ENCODE measurements at places on chromosomes 11 and 22.

- no peak for DNase-seq
These were observed 356.3 kb downstream of the FAT3 start for GRCh38 chr11:92580908-92581307.

GRCh38 chr11:35990816-35991215 is 47.0 kb downstream of the LDLRAD3 start:
- DNase-seq = no peak

GRCh38 chr11:135043434-135043833 is 631.4 kb upstream of the B3GAT1 start:
- DNase-seq = no peak

- DNase-seq = no peak
These were observed 71.6 kb downstream of the LRP5 start for GRCh38 chr11:68383976-68384501.

DNA sequence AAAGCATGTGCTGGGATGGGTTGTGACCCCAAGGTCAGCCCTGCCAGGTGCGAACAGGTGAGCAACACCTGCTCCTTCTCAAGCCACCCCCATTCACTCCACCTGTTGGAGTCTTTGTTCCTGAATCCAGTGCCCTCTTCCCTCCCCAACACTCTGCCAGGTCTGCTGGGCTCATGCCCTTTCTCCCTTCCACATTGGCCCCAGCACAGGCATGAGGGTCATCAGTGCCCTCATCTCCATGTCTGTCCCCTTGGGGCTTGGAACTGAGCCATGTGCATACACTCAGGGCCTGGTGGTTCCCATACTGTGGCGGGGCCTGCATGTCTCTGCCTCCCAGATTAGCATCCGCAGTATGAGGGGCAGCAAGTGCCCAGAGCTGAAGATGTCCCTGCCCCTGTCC is 19.1 kb downstream of the RFPL2 start:
- no peak for DNase-seq

DNA sequence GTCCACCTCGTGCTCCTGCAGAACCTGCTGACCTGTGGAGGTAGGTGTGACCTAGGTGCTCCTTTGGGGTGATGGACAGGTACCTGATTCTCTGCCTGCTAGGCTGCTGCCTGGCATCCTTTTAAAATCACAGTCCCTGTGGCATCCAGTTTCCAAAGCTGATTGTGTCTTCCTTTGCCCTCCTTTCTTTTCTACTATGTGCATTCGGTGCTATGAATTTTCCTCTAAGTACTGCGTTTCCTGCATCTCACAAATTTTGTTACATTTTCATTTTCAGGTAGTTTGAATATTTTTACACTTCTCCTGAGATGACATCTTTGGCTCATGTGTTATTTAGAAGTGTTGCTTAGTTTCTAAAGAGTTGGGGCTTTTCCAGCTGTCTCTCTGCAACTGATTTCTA is 30.9 kb upstream of the PPP6R3 start:
- DNase-seq = no peak

- no peak for DNase-seq
These were observed 1.4 kb upstream of the LHFPL7 start for GRCh38 chr22:24947881-24948280.

GRCh38 chr11:114079511-114080065 is 20.1 kb downstream of the ZBTB16 start:
- no peak for DNase-seq

- DNase-seq = no peak
These were observed 45.6 kb downstream of the PISD start for GRCh38 chr22:31616315-31616980.

- DNase-seq = no peak
These were observed 96.3 kb downstream of the PAX6 start for GRCh38 chr11:31714840-31715239.

DNA sequence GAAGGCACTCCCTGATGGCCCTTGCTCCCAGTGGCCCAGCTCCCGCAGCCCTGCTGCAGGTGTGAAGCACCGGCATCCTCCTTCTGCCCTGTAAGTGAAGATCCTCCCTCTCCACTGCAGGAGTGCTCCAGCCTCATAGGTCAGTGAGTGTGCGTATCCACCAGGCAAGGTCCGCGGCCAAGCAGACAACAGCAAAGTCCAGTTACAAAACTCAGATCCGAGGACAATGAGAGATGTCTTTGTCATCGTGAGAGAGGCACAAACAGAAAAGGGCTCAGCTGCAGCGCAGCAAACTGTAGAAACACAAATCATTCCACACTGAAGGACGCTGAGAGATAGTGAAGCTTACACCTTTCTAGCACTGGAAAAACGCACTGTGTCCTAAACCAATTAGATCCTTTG is 46.1 kb downstream of the MYH9 start:
- no peak for DNase-seq

DNA sequence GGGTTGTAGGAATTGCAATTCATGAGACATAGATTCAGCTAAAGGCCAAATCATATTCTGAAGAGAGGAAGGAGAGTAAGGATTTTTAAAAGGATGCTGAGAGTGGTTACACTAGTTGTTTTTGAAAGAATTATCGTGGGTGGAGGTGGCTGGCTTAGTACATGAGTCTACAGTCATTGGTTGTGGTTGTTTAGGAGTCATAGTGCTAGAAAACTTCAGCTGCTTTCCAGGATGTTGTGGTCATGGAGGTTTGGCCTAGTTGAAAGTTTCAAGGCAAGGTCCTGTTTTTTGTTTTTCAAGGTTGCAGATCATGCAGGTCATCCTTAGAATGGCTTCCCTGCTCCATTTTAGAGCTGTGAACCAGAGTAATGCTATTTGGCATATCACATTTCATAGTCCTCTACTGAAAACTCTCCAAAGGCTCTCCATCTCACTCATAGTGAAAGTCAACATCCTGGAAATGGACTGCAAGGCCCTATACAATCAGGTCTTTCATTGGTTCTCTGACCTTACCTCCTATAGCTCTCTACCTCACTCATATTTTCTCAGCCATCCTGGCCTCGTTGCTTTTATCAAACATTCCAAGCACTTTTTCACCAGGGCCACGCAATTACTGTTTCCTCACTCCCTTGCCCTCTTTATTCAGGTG is 26.1 kb upstream of the ZBTB44 start:
- DNase-seq = no peak

- no peak for DNase-seq
These were observed 326.5 kb downstream of the BUD13 start for GRCh38 chr11:116446048-116446941.

- DNase-seq = no peak
These were observed 49.6 kb upstream of the E2F8 start for GRCh38 chr11:19290356-19290755.

All from glomerular endothelial cell (primary cell).